ENCODE measurements at places on chromosomes 11 and 22.
A peak's percentile ranks its signal among the peaks of the same experiment; 100 is the strongest.

GRCh38 chr11:84607975-84608836 is 1018.9 kb downstream of the DLG2 start:
- DNase-seq, result no peak

- no peak for DNase-seq
These were observed 12.1 kb upstream of the APOA1 start for GRCh38 chr11:116849486-116849885.

DNA sequence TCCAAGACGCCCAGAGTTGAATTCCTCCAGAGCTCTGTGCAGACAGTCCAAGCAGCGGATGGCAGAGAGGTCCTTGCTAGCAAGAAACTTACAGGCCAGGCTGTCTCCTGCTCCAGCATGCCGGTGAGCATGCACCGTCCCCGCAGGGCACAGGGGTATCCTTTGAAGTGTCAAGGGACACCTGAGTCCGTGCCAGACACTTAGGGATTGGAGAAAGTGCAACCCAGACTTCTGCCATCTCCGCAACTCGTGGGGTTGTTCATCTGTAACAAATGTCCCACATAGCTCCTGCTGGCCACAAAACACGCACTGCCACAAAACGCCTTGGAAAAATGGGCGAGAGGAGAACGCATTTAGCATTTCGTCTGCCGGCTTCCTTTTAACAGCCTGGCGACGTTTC is 13.3 kb downstream of the TSPO start:
- no peak for DNase-seq

DNA sequence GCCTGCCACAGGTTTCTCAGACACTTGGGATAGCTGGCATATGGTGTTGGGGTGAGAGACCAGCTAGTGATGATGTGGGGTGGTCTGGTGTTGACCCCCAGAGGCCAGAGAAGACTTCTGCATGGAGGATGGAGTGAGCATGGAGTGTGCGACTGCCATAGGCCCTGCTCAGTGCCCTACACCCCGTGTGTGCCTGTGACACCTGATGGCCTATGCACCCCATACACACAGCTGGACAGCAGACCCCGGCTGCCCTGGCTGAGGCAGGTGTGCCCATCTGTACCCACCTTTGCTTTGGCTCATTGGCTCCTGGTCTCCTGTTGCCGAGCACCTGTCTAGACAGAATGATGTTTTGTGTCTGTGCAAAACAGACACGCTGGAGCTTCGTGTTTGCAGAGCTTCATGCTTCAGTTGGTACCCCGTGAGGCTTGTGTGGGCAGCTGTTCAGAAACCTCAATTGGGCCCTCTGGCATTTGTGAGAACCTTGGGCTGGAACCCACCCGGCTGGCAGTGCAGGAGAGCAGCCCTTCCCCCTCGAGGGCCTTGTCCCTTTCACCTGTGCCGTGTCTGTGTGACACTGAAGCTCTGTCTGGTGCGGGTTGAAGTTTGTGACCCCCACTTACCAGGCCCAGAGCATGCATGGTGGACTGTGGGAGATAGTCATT is 27.6 kb downstream of the BCR start:
- DNase-seq, result no peak

- no peak for DNase-seq
These were observed 17.4 kb upstream of the PRAME start for GRCh38 chr22:22576244-22576988.

DNA sequence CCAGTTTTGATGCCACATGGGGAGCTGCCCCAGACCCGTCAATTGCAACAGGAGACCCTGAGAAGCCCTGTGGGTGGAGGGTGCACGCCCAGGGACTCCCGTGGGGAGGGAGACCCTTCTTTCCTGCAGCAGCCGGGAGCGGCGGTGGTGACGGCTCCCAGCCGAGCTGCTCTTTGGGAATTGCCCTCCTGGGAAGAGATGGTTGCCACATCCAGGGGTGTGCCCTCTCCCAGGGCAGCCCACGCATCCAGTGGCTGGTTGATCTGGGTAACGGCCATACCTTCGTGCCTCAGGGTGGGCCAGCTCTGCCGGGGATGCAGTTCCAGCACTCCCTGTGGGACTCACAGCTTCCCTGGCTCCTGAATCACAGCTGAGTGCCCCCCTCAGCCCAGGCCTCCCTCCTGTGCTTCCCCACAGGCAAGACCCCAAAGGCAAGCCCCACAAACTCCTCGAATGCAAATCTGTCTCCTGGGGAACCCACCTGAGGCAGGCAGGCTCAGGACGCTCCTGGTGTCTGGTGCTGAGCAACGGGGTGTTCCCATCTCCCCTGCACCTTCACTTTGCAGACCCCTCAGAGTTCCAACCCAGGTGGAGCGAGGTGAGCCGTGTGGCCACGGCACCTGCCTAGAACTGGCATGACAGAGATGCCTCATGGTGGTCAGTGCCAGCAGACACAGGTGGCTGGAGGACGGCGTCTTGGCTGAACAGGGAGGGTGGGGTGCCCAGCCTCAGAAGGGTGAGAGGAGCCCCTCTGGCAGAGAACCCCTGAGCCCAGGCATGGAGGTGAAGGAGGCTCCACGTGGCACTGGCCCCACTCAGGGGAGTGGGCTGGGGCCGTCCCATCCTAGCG is 1027.4 kb downstream of the BRD1 start:
- no peak for DNase-seq

DNA sequence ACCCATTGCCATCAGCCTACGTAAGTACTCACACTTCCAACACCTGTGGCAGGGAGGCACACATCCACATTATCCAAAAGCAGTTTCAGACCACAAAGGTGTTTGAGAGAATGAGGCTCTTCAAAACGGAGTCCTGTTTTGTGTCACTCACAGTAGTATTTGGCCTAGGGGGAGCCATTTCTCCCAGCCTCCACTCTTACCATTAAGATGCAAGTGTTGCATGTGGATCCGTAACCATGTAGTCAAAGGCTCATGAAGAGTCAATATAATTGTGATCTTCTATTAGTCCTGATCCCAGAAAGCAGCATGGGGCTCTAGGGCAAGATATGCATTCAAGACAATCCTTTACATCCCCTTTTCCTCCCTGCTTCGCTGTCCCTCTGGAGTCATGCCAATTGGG is 41.5 kb downstream of the IL10RA start:
- DNase-seq, result no peak

DNA sequence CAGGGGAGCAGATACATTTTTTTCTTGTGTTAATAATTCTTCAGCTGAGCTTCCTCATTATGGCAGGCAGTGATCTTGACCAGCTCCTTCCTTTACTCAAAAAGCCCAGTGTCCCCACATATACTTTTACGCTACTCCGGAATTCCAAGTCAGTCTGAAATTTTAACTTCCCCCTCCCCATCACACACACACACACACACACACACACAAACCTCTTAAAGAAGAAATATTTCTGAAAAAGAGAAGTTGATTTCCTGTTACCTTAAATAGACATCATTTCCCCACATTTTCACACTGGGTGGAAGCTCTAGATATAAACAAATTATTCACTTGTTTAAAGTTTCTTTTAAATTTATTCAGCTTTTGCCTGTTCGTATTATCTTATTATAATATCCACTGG is 113.9 kb downstream of the DBX1 start:
- DNase-seq, result no peak

GRCh38 chr22:17562906-17563870 is at the start of gene SLC25A18:
Gene SLC25A18 (plus strand): TSS chr22:17563498. CDS start chr22:17579945, 16,447 bp downstream.
- DNase-seq, result no peak

GRCh38 chr22:27723158-27723557 is 78.4 kb downstream of the MN1 start:
- DNase-seq, result no peak

- DNase-seq, result no peak
These were observed 23.7 kb upstream of the SESN3 start for GRCh38 chr11:95254716-95255115.

GRCh38 chr11:15327786-15328231 is 213.1 kb downstream of the INSC start:
- no peak for DNase-seq

GRCh38 chr11:97742717-97743116 is 1278.0 kb upstream of the CNTN5 start:
- DNase-seq, result no peak

GRCh38 chr22:29765905-29766631 is 739 bp downstream of the ZMAT5 start:
- no peak for DNase-seq

DNA sequence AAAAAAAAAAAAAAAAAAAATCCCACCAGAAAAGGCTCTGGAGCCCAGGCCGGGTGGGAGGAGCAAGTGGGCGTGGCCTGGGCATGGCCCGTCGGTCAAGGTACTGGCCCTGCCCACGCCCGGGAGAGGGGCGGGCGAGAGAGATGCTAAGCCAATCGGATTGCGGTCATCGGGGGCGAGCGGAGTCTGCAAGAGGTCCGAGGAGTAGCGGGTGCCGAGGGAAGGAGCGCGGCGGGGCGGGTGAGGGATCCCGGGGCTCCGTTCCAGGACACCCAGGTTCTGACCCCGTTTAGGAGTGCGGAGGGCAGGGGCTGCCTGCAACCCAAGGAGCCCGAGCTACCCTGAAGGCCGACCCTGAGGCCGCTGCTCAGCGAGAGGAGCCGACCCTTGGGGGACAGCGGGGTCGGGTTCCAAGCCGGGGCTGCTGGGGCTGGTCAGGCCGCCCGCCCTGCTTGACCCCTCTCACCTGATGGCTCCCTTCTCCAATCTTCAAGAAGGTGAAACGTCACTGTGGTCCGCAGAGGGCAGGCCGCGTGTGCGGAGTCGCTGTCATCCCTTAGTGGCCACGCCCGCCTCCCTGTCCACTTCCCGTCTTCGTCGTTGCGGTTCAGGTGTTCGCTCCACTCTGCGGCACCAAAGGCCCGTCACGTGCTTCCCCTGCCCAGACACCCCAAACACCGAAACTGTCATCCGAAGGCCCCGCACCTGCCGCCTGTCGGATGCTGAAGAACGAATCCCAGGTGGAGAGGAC is 11.1 kb upstream of the TAB1 start:
- peak; percentile 28 for DNase-seq

- no peak for DNase-seq
These were observed 1.1 kb downstream of the LRRC55 start for GRCh38 chr11:57182896-57183295.

- no peak for DNase-seq
These were observed 378.0 kb downstream of the NTM start for GRCh38 chr11:131748151-131749050.

- no peak for DNase-seq
These were observed 79.0 kb upstream of the HEPHL1 start for GRCh38 chr11:93942176-93942575.

- DNase-seq, result no peak
These were observed 4.2 kb downstream of the APOBEC3H start for GRCh38 chr22:39101226-39101625.

GRCh38 chr11:91366816-91367215 is 857.8 kb upstream of the FAT3 start:
- no peak for DNase-seq

GRCh38 chr22:19353363-19354131 is 62.0 kb upstream of the CLTCL1 start:
- no peak for DNase-seq

DNA sequence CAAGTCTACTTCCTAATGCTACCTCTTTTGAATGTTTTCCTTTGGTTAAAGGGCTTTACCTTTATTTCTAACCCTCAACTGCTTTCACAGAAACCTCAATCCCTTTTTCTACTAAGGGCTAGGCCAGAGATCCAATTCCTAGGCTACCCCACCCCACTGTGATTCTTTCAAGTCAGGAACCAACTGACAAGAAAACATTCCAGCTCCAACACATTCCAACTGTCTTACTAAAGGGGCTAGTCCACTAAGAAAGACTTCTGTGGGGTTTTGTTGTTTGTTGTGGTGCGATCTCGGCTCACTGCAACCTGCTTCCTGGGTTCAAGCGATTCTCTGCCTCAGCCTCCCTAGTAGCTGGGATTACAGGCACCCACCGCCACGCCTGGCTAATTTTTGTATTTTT is 151.3 kb downstream of the APOL5 start:
- DNase-seq, result no peak

GRCh38 chr11:4559527-4560440 is 14.8 kb downstream of the OR52M1 start:
- DNase-seq, result no peak

GRCh38 chr11:95655536-95655935 is 134.0 kb downstream of the FAM76B start:
- no peak for DNase-seq

DNA sequence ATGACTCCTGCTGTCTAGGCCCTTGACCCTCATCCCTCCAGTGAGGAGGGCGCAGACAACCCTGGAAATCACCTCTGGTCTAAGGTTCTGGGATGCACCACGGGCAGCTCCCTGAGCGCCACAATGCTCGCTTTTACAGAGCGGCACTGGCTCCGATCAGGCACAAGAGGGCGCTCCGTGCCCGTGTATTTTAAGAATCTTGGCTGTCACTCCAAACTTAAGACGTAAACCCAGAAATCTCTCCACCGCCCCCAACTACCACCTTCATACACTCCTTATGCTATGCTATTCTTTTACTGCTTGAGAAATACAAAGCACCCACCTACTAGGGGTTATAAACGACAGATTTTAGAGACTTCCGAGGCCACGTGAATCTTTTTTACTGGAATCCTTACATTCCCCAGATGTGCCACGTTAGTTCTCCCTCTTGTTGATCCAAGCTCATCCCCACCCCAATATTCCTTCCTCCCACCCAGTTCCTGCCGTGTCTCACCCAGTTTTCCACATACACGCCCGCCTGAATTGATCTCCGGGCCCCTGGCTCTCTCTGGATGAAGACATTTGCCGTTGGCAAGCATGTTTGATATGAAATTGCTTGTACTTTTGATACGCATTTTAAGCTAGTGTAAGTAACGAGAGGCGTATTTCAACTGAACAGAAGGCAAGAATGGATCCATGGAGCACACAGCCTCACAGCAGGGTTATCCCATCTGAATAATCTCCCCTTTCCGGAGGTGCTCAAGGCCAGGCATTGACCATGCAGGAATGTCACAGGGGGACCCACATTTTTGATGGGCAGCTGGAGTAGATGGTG is 453.5 kb downstream of the OPCML start:
- DNase-seq, result no peak

- no peak for DNase-seq
These were observed 44.4 kb downstream of the APOL3 start for GRCh38 chr22:36116127-36116526.

DNA sequence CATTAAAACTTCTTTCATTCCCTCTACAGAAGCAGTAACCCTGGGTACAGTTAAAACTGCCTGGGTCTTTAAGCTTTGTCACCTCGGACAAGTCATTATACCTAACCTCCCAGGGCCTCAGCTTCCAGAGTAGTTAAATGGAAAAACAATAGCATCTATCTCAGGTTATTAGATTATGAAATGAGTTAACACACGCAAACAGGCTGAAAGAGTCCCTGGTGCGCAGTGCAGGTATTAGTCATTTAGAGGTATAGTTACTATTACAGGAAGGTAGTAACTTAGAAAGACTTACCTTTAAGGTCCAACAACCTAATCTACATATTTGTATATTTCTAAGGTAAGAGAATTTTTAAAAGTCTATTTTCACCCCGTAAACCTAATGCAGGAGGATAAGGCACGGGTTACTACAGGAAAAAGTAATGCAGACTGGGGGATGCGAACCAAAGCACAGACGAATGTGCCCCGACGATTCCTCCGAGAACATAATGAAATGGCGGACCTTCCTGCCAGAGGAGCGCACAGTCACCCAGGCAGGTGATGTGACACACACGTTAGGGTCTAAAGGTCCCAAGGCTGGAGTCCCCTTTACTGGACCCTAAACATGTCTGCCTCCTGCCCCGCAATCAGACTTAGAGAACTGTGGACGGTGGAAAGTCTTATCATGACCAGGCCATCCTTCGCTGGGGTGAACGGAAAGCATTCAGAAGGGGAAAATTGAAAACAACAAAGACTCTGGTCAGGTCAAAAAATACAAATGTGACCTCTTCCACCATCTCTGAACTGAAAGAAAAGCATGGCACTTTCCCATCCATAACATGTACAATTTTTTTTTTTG is 1.3 kb downstream of the NAP1L4 start:
- DNase-seq, result no peak

GRCh38 chr22:35064664-35065063 is 1.3 kb upstream of the ISX start:
- DNase-seq, result no peak

GRCh38 chr11:132042296-132042695 is 671.9 kb downstream of the NTM start:
- no peak for DNase-seq

Data from stimulated activated CD8-positive, alpha-beta memory T cell treated with anti-CD3 and anti-CD28 coated beads, Interleukin-4, amount 100 ng/mL, for 4 hours (primary cell).